ENCODE measurements at places on chromosomes 12 and 14.

- no peak for DNase-seq
Measured at GRCh38 chr14:33539918-33540357, 410.9 kb downstream of the EGLN3 start.

DNA sequence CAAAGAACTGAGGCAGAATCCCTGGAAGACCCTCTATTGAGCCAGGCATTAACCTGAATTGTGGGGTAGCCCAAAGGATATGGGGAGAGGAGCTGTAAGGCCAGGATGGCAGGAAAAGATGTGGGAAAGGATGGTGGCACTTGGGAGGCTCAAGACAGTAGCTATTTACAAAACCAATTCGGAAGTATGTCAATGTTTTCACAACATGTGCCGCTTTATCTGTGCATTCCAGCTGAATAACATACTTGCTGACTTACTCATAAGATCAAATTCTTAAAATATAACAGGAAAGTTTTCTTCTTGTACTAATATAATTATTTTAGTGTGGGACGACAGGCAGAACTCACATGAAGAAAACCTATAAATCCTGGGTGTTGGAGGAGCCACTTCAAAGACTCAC, 10.6 kb downstream of the BBS10 start:
- DNase-seq, result peak; percentile 31

DNA sequence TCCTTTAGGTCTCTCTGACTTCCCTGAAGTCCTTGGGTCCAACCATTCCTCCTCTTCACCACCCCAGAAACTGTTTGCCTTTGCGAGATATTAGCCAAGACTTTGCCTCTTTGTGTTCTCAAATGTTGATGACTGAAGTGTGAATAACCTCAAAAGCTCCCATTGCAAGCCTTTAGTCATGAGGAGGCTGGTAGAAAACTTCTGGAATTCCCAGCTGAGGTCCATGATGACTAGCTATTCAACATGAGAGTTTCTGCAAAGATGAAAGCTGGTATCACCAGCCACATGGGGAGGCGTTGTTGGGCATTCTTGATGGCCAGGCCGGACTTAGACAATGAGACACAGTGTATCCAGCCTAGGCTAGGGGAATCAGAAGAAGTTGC, 111.7 kb downstream of the TBX5 start:
- no peak for DNase-seq

DNA sequence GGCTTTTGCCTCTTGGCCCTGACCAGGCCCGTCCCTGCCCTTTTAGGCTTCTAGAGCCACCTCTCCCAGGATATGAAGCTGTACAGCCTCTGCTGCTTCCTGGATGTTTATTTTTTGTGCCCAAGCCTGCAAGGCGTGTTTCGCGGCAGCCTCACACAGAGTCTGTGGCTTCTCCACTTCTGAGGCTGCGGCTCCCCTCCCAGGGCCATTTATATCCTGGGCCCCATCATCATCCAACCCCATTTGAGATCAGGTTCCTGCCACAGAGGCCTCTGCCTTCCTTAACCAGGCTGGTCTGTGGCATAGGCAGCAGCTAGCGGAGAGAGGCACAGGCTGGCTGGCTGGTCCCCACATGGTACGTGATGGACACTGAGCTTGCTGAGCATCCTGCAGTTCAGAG, 114.1 kb upstream of the PWP1 start:
- DNase-seq, result no peak

DNA sequence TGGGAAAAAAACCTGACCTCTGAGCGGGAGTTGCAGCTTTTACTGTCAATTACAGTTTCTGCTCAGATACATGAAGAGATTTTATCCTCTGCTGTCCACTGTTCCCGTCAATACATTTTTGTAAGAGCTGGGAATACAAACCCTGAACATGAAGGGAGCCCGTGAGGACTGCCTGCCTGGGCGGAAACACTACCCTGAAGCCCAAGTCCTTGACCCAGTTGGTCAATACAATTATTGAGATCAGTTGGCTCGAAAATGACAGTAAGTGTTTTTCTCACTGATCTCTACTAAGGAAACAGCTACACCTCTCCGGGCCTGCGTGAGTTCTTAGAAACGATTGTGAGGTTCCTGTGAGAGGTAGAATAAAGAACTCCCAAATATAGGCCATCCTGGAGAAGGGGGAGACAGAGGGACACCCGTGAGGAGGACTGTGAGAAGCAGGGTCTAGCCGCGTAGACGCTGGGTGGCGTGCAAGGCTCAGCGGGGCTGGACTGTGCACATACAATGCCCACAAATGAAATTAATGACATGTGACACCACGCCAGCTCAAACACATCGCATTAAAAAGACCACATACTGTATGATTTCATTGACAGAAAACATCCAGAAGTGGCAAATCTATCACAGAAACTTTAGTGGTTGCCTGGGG, 509.5 kb downstream of the TMEM132D start:
- DNase-seq, result no peak

- no peak for DNase-seq
Measured at GRCh38 chr12:6563448-6564050, 4.5 kb downstream of the NOP2 start.

- DNase-seq, result no peak
Measured at GRCh38 chr12:3551386-3551785, 60.4 kb downstream of the PRMT8 start.

DNA sequence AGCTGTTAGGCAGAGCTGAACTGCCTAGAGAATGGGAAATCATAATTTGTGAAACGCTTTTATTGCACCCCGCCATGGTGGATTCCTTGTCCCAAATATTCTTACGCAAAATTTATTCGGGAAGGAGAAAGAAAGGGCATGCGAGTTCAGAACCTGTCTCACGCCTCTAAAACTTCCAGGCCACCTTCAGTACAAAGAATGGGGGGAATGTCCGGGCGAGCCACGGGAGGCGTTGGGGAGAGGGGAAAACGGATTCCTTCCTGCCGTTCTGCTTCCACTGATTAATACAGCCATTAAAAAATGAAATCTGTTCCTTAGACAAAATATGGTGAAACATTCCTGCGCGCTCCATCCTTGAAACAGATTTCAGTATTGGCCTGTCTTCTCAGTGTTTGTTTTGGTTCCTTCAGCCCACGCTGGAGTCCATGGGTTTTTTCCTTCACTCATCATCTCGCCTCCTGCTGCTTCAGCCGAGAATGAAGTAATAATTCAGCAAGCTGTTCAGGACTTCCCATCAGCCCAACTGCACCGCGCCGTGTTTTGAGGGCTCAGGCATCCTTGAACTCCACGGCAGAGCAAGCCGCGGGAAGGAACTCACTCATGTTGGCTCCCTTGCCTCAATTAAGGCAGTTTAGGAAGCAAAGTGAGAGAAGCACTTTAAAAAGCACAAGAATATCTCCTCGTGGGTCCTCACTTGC, 47.7 kb upstream of the CDKN3 start:
- DNase-seq, result no peak

Measured in fibroblast of skin of left quadriceps (primary cell).